ENCODE measurements at places on chromosomes 5 and 9.
A peak's percentile ranks its signal among the peaks of the same experiment; 100 is the strongest.

GRCh38 chr5:157454273-157454672 is 5.7 kb upstream of the NIPAL4 start:
- DNase-seq = no peak

- DNase-seq = no peak
These were observed 151.6 kb downstream of the SIL1 start for GRCh38 chr5:139046551-139046950.

DNA sequence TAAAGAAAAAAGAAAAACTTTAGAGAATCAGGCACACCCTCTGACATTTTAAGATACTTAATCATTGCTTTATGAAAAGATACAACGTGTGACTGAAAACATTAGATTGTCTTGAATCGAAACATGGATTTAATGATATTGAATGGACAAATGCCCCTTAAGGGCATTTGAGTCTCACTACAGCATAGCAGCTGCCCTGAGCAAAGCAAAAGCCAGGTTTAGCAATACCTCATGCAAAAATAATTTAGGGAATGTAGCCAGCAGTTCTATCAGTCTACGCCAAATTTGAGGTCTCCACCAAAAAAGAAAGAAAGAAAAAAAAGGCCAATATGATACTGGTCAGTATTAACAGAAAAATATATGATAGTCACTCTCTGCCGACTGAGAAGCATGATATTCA is 56.6 kb upstream of the LMNB1 start:
- DNase-seq = no peak

GRCh38 chr9:74172874-74173273 is 324.3 kb upstream of the RORB start:
- no peak for DNase-seq

DNA sequence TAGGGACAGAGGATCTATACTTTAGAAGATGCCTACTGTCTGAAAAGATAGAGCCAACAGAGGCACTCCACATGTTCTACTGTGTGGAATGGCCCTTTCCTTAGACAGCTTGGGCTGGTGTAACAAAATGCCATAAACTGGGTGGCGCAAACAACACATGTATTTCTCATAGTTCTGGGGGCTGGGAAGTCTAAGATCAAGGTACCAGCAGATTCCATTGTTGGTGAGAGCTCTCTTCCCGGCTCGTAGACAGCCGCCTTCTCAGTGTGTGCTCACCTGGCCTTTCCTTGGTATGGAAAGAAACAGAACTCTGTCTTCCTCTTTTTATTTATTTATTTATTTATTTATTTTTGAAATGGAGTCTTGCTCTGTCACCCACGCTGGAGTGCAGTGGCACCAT is 70.9 kb downstream of the APTX start:
- DNase-seq = no peak

DNA sequence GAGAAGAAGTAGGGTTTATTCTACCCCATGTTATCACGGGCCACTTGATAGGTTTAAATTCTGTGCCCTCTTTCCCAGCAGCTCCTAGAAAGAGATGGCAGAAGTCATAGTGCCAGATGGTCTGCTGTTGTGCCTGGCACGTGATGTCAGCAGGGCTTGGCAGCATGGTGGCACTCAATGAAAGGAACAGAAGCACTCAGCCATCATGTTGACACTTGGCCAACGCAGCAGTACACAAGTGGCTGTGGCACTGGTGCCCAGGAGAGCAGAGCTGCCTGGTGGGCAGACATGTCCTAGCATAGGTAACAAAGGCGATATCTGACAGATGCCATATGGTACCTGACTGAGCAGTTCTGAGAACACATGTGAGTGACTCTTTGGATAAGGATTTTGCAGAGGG is 796.4 kb upstream of the ACO1 start:
- DNase-seq = no peak

- DNase-seq = peak; percentile 64
These were observed 10.0 kb downstream of the TCF7 start for GRCh38 chr5:134124289-134125038.

- DNase-seq = no peak
These were observed 55.1 kb downstream of the LOX start for GRCh38 chr5:122022966-122023365.

DNA sequence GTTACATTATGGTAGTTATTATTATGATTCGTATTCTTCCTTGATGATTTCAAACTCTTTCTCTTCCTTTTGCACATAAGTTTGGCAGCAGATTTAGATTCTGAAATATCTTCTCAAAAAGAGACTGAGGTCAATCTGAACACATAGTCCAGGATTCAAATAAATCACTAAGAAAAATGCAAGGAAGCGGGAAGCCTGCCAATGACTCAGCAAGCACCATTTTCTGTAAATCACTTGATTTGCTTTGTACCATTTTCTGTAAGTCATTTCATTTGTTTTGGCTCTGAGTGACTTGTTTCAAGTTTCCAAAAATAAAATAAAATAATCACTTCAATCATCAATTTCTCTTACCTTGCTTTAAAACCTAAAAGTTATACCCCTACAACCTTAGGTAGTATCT is 24.6 kb upstream of the GLIS3 start:
- DNase-seq = no peak

DNA sequence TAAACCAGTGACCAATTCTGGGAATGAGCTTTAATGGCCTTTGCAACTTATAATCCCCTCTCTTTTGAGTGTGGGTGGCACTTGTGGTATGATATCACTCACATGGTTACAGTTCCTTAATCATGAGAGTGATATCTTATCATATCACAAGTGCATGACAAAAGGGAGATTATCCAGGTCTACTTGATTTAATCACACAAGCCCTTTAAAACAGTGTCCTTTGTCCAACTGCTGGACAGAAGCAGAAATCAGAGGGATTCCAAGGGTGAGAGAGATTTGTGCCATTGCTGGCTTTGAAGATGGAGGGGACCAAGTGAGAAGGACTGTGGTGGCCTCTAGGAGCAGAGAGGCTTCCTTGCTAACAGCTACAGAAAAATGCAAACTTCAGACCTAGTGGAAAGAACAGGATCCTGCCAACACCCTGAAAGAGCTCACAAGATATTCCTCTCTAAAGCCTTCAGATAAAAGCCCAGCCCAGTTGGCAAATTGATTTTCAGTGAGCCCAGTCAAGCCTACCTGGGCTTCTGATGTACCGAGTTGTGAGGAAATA is 279.0 kb upstream of the TLE4 start:
- no peak for DNase-seq

- DNase-seq = no peak
These were observed 336.0 kb downstream of the ENC1 start for GRCh38 chr5:74304536-74304935.

DNA sequence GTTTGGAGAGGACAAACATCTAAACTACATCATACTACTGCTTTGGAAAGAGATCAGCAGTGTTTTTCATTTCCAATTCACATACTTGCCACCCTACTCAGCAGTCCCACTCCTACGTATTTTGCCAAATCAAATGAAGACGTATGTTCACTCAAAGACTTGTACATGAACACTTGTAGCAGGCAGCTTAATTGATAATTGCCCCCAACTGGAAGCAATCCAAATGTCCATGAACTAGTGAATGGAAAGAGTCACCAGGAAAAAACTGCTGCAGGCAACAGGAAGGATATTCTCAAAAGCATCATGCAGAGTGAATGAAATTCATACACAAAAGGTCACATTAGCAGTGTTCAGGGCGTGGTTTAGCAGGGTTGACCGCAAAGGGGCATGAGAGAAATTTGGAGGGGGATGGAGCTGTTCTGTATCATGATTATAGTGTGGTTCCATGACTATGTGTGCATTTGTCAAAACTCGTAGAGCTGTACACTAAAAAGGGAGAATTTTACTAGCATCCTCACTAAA is 38.8 kb downstream of the PAEP start:
- no peak for DNase-seq

DNA sequence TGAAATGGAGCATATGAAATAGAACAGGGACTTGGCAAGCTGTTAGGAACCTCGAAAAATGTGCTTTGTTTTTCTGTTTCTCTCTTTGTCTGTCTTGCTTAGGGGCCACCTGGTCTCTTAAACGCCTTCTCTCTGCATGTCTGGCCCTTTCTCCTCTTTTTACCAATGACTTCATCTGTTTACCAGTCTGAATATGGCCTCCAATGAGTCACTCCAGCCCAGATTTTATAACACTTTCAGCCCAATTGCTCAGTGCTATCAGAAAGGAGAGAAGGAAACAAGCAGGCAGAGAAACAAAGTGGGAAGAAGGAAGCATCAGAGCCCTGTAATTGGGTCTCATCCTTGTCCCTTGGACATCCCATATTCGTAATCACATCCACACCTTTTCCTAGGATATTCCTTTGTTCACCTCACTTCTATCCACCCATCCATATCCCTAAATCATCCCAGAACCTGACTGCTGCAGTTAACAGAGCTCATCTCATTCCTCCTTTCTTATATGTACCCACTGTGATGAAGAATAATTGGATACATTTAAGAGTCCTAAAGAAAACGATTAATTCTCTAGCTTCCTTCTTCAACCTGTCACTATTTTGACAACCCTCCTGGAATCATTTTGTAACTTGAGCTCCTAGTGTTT is 151.8 kb upstream of the GPR151 start:
- DNase-seq = no peak

DNA sequence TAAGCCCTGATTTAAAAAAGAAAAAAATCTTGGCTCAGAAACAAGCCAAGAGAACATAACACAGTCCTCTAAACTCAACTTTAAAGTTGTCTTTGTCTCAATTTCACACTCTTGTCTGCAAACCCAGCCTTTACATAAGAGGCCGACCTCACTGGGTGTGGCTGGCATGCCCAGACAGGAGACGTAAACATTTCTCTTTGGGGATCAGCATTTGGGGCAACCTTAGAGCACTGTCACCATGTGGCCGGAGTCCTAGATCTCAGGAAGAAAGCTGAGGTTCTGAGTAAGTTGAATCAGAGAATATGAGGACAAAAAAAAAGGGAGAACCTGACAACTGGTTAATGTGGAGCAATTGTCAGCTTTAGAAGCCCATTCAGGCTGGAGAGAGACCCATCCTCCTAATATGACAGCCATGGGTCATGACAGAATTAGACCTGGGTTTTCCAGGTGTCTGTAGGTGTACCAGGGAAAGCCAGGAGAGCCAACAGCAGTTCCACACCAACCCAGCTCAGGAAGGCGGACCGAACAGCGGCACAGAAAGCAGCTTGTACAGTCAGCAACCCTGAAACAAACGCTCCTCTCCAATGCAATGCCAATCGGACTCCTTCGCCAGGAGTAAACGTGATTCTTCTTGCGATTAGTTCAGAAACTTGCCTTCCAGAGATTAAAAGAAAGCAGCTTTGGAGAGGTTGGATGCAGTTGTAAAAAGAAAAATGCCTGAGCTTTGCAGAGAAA is 97.9 kb upstream of the MAP3K1 start:
- no peak for DNase-seq

GRCh38 chr5:109714592-109714991 is 24.9 kb downstream of the MAN2A1 start:
- DNase-seq = no peak

GRCh38 chr9:114168281-114169028 is 13.1 kb downstream of the COL27A1 start:
- DNase-seq = no peak

DNA sequence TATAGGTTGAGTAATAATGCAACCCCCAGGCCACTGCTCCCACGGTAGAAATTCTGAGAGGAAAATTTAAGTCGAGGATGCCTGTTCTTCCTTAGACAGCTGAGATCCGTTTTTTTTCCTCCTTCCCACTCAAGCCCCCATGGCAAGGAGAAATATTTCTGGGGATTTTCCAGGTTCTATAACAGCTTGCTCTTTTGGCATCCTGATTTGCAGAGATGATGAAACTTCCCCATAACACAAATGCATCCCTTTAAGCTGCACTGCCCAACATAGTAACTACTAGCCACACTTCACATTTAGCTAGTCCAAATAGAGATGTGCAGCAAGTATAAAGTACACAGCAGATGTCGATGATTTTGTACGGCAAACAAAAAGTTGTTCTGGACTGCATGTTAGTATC is 32.5 kb upstream of the GNA14 start:
- DNase-seq = no peak

GRCh38 chr9:87619346-87619745 is 106.6 kb upstream of the CTSL start:
- no peak for DNase-seq

DNA sequence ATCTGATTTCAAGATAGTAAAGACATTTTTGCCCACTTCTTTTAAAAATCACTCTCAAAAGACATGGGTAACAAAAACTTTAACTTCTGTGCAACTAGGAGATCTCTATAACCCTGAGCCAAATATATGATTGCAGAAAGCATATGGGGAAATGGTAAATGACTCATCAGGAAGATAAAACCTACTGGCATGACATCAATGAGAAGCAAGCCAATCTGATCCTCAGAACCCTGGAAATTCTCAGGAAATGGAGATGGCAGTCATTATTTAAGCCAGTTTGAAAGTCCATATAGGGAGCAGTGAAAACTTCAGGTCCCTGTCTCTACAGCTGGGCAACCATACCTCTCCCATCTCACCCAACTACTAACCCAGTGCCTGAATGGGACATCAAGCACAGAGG is 249.7 kb upstream of the NREP start:
- DNase-seq = no peak

GRCh38 chr9:71747576-71747975 is 20.7 kb downstream of the CEMIP2 start:
- no peak for DNase-seq

GRCh38 chr5:1831677-1832313 is 30.6 kb downstream of the NDUFS6 start:
- no peak for DNase-seq

DNA sequence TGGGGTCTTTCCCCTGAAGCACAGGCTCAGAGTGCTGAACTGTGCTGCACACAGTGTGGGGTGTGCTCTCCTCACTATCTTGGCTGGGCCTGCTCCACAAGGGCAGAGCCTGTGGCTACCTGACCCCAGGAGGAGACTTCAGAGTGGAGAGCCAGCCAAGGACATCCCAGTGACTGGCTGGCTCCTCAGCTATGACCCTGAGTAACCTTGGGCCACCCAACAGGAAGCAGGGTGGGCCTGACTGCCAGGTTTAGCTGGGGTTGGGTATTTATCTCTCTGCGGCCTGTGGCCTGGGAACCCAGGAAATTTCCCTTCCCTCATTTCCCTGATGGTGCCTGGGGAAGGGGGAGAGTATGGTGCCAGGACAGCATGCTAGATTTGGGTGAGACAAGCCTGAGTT is 2.1 kb upstream of the EEIG1 start:
- DNase-seq = no peak

GRCh38 chr5:68995845-68996545 is 97.8 kb upstream of the SLC30A5 start:
- DNase-seq = no peak

GRCh38 chr5:16889203-16889971 is 46.7 kb downstream of the MYO10 start:
- DNase-seq = no peak

- DNase-seq = no peak
These were observed 227.8 kb downstream of the MELK start for GRCh38 chr9:36800455-36800854.

GRCh38 chr5:83988293-83988685 is 267.6 kb upstream of the HAPLN1 start:
- no peak for DNase-seq

DNA sequence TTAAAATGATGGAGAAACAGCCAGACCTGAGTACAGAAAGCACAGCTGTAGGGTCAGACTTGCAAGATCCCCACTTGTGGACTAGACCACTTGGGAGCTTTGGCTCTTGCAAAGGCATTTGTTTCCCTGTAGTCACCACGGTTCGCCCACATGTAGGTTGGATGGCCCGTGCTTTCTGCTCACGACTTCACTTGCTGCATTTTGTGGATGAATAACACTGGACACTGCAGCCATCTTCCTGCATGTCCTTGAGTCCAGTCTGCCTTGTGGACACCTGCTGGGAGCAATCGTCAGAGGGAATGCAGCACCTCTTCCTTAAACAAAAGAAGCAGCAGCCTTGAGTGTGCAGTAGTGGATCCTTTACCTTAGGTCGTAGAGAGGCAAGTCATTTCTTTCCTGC is 372.9 kb upstream of the IRX2 start:
- no peak for DNase-seq

- peak; percentile 47 for DNase-seq
These were observed 29.0 kb downstream of the PTGES2 start for GRCh38 chr9:128098297-128099230.

Measured in central memory CD4-positive, alpha-beta T cell (primary cell).